Nephron progenitor cell (in vitro differentiated cells): ENCODE measurements at places on chromosomes 7 and 10.

GRCh38 chr7:114084472-114085312, 165.9 kb upstream of the PPP1R3A start:
- H3K27ac ChIP-seq, result peak overlapping the region; percentile 99
- peak; percentile 62 for DNase-seq
- no peaks in the 10 kb centered on the region for H3K36me3 ChIP-seq
- H3K4me3 ChIP-seq, result peak overlapping the region; percentile 96

DNA sequence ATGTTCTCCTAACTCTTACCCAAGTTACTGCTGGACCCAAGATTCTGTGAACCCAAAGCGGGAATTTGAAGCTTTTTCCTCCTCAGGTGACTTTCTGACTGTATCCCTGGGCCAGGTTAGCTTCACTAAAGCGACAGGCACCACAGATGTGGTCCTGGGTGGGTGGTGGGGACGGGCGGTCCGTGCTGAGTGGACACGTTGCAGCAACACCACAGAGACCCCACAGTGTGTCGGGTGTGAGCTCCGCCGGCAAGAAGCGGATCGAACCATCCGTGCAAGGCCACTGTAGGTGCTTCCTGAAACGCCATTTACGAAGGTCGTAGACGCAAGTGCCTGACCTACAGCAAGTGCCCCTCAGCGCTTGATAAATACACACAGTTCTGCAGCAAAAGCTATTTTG, 325.9 kb downstream of the ADARB2 start:
- H3K4me3 ChIP-seq, result no peak overlapping the region
- no peak overlapping the region for H3K27ac ChIP-seq
- DNase-seq, result no peak
- peaks cover 6% of the 10 kb centered on the region for H3K4me1 ChIP-seq

DNA sequence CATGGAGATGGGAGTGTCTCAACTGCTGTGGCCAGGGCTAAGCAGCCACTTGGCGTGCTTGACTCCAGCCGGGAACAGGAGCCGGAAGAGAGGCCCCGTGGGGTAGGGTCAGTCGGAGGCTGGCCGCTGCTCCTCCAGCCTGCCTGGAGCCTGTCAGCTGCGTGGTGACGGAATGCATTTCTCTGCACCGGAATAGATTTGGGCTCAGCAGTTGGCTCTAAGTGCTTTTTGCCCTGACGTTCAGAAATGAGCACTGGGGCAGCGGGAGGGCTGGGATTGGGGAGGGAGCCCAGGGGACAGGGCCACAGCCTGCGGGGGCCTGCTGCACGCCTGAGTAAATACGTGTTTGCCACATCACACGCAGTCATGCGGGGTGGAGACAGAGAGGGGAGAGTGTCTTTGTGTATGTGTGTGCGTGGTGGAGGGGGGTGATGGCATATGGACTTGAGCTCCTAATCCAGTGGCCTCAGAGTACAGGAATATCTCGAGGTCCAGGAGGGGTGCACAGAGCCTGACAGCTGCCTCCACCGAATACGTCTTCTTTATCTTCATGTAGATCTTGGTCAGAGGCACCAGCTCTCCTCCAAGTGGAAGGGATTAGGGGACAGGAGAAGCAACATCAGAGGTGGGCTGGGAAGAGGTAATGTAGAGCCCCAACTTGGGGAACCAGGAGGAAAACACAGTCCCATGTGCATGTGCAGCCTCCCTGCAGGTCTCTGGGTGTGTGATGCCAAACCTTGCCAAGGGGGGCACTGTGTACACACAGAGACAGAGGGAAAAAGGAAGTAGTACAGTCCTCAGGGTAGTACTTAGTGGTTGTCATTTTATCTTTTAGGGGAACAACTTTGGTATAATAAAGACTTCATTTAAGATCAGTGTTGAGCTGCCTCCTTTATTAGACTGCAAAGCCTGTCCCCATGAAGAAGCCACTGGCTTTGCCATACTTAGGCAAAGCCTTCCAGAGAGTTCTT, 151.4 kb downstream of the CDH23 start:
- H3K27me3 ChIP-seq, result peaks cover 24% of the 10 kb centered on the region
- H3K27ac ChIP-seq, result no peak overlapping the region
- H3K4me3 ChIP-seq, result no peak overlapping the region
- DNase-seq, result peak; percentile 52
- no peaks in the 10 kb centered on the region for H3K36me3 ChIP-seq
- peaks cover 15% of the 10 kb centered on the region for H3K4me1 ChIP-seq

GRCh38 chr7:121945066-121945465, 72.1 kb downstream of the PTPRZ1 start:
- no peak overlapping the region for H3K4me3 ChIP-seq
- no peaks in the 10 kb centered on the region for H3K36me3 ChIP-seq
- H3K27me3 ChIP-seq, result no peaks in the 10 kb centered on the region
- peaks cover 6% of the 10 kb centered on the region for H3K4me1 ChIP-seq
- DNase-seq, result no peak

- no peak for DNase-seq
- no peaks in the 10 kb centered on the region for H3K27me3 ChIP-seq
- H3K27ac ChIP-seq, result no peak overlapping the region
- H3K36me3 ChIP-seq, result no peaks in the 10 kb centered on the region
- no peaks in the 10 kb centered on the region for H3K4me1 ChIP-seq
These were observed 49.5 kb upstream of the ZNF138 start for GRCh38 chr7:64744680-64745079.

GRCh38 chr10:56902554-56902953, 541.5 kb upstream of the ZWINT start:
- no peaks in the 10 kb centered on the region for H3K36me3 ChIP-seq
- no peak overlapping the region for H3K27ac ChIP-seq
- H3K4me1 ChIP-seq, result no peaks in the 10 kb centered on the region
- no peak for DNase-seq
- H3K4me3 ChIP-seq, result no peak overlapping the region

- peak overlapping the region; percentile 23 for H3K27ac ChIP-seq
- H3K36me3 ChIP-seq, result no peaks in the 10 kb centered on the region
- DNase-seq, result no peak
- no peaks in the 10 kb centered on the region for H3K27me3 ChIP-seq
These were observed 68.7 kb upstream of the KLF6 start for GRCh38 chr10:3853547-3854303.

DNA sequence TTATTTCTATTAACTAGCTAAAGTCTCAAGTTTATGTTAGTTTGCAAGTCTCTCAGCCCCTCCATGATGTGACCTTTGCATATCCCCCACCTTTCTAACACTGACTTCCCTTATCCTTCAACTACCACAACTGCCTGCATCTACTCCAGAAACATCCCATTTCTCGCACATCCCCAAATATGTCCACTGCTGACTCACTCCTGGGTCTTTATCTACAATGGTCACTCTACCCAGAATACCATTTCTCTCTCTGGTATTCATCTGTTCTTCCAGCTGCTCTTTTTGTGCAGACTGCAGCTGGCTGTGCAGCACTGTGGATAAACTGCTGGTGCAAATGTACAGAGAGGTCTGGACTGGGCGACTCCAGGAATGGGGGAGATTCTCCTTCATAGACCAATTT, 32.7 kb upstream of the PRSS1 start:
- H3K36me3 ChIP-seq, result no peaks in the 10 kb centered on the region
- no peaks in the 10 kb centered on the region for H3K4me1 ChIP-seq
- peaks cover 7% of the 10 kb centered on the region for H3K27me3 ChIP-seq
- no peak for DNase-seq
- no peak overlapping the region for H3K4me3 ChIP-seq
- H3K27ac ChIP-seq, result no peak overlapping the region

DNA sequence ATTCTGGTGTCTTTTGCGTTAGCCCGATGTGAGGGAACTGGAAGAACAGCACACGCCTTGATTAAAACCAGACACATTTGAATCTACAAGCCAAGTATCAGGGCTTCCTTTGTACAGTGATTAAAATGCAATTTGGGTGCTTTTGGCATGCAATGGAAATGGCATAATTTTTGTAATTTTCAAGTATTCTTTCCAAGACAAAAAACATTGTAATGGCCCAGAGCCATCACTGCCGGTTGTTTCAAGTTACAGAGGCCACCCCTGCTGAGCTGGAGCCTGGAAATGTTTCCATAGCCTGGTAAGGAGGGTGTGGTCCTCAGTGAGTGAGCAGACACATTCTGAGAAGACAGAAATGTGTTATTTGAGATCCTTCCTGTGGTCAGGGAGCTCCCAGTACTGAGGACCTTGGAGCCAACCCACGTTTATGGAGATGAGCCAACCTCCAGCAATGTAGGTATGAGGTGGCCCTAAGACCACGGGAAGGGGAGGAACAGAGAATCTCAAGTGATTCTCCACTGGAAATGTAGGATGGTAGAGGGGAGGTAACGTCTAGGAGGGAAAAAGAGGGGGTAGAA, 20.9 kb downstream of the TEX36 start:
- peaks cover 2% of the 10 kb centered on the region for H3K27me3 ChIP-seq
- H3K27ac ChIP-seq, result peak overlapping the region; percentile 1
- peaks cover 15% of the 10 kb centered on the region for H3K4me1 ChIP-seq
- no peak overlapping the region for H3K4me3 ChIP-seq
- H3K36me3 ChIP-seq, result no peaks in the 10 kb centered on the region
- DNase-seq, result no peak

- H3K36me3 ChIP-seq, result no peaks in the 10 kb centered on the region
- peaks cover 48% of the 10 kb centered on the region for H3K27me3 ChIP-seq
- H3K4me3 ChIP-seq, result no peak overlapping the region
- DNase-seq, result no peak
- H3K4me1 ChIP-seq, result peaks cover 16% of the 10 kb centered on the region
These were observed 2.3 kb upstream of the PAPSS2 start for GRCh38 chr10:87657371-87657770.

- H3K27ac ChIP-seq, result no peak overlapping the region
- DNase-seq, result no peak
- peaks cover 20% of the 10 kb centered on the region for H3K27me3 ChIP-seq
- peaks cover 4% of the 10 kb centered on the region for H3K36me3 ChIP-seq
- peaks cover 22% of the 10 kb centered on the region for H3K4me1 ChIP-seq
These were observed 35.9 kb upstream of the TSPAN33 start for GRCh38 chr7:129108581-129108980.

DNA sequence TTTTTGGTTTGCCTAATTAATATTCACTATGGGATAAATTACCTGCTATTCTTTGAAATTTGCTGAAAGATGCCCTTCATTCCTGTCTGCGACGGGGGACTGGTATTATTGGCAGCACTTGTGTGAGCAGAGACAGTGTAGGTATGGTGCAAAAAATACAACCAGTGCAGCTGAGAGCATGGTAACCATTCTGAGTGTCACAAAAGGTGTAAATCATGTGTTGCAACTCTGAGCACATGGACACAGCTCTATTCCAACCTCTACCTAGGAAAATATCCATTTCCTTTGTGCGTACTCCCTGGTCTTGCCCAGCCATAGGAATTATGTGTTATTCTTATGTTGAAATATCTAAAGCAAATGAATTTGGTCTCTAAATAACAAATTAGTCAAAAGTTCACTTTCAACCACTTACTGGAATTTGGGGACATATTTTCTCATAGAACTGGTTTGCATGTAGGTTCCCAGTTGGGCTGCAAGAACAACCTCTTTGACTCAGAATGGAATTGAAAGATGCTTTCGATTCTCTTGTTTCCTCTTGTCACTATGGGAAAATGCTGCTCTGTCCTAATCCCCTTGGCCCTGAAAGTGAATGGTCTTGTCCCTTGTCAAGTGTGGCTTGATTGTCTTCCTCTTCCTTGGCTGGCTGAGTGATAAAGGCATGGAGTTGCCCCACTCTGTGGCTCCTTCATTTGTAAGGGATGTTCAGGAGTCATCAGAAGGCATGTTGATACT, 57.0 kb downstream of the CELF2 start:
- H3K4me3 ChIP-seq, result no peak overlapping the region
- H3K27ac ChIP-seq, result no peak overlapping the region
- H3K27me3 ChIP-seq, result peaks cover 4% of the 10 kb centered on the region

DNA sequence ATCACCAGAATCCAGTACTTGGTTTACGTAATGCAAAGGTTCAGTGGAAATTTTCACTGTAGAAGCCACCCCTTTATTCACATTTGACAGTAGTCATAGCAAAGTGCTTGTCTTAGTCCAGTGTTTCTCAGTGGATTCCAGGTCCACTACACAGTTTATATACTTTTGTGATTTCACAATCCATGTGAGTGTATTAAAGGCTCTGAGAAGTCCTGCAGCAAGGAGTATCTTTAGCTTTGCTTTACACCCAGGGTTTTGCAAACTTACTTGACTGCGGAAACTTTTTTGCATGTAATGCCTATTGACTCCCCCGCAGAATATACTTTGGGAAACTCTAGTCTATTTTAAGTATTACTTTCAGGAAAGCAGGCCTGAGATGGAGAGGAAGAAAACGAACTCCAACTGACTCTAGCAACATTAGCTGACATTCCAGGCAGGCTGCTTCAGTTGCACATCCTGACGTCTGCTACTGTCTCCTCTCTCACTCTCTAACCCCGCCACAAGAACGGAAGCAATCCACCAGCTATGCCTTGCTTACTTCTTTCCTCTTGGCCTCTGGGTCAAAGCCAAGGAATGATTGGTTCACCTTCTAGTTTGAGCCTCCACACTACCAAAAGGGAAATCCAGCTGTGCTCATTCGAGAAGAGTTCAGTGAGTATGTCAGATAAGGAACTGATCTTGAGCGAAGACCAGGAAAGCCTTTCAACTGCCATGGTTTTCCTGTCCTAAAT, 6.2 kb downstream of the PLXNA4 start:
- no peaks in the 10 kb centered on the region for H3K36me3 ChIP-seq
- H3K27me3 ChIP-seq, result peaks cover 97% of the 10 kb centered on the region
- no peak overlapping the region for H3K4me3 ChIP-seq
- no peak for DNase-seq
- no peak overlapping the region for H3K27ac ChIP-seq
- peaks cover 32% of the 10 kb centered on the region for H3K4me1 ChIP-seq

GRCh38 chr10:43806831-43807640, 158.4 kb upstream of the ZNF32 start:
- DNase-seq, result no peak
- H3K36me3 ChIP-seq, result no peaks in the 10 kb centered on the region
- H3K4me3 ChIP-seq, result no peak overlapping the region
- H3K4me1 ChIP-seq, result peaks cover 53% of the 10 kb centered on the region

DNA sequence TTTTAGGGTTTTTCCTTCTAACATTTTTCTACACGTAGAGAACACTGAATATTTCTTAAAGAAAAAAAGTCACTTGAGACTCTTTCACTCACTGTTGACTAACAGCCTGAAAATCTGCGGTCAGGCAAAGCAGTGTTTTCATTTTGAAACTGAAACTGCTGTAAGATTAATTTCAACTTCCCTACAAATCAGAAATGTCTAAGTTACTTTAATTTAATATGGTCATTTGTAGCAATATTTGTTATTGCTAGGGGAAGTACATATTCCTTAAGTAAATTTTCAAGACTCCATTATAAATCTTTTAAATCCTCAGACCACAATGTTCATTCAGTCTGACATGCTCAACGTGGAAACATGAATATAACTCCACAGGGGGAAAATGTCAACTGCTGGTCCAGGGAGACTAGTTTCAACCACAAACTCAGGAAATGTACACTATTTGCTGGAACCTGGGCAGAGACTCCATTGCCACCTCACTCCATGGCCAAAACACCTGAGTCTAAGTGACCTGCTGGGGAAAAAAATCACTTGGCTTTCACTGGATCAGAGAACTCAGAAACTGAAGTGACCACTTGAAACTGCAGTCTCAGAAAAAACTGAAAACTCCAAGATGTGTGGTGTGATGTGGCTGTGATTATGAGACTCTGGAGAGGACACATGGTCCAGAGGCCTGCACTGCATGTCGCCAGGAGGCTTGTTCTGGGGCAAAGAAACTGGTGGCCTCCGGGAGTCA, 161.2 kb downstream of the TAX1BP1 start:
- DNase-seq, result no peak
- no peak overlapping the region for H3K27ac ChIP-seq
- H3K4me1 ChIP-seq, result peaks cover 19% of the 10 kb centered on the region
- no peaks in the 10 kb centered on the region for H3K36me3 ChIP-seq
